Psoas muscle (tissue), 8 donors: ENCODE measurements at places on chromosomes 5 and 9. TPM values are rescaled to one million over a fixed set of nuclear protein-coding genes. Genes with fewer than 3 reads are reported as not detected.

DNA sequence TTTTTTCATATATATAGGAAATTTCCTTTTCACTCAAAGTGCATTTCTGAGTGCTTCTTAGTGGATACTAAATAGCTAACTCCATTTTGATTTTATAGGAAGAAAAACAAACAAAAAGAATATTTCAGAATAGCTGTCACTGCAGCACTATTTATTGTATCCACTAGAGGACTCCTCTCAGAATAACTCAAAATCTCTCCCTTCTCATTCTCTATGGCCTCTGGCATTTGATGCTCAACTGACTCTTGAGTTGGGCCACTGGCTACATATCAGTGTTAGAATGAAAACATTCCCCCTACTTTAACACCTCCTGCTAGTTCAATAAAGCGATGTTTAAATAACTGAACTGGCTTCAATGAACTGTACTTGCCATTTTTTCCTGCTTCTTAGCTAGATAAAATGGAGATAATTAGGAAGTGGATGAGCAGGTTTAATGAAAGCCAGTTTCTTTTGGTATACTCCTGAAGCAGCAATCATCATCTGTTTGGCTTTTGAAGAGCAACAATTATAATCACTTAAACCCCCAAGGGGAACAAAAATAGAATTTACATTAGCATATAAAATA is 16.6 kb upstream of the ELAVL2 start:
- H3K36me3 ChIP-seq: no peaks in the 10 kb centered on the region
- H3K27me3 ChIP-seq: no peaks in the 10 kb centered on the region
- H3K4me3 ChIP-seq: no peak overlapping the region
- DNase-seq: no peak

OR1Q1 gene
- total RNA-seq: not detected

CXCL14 gene
- 2.6 TPM for total RNA-seq

DNA sequence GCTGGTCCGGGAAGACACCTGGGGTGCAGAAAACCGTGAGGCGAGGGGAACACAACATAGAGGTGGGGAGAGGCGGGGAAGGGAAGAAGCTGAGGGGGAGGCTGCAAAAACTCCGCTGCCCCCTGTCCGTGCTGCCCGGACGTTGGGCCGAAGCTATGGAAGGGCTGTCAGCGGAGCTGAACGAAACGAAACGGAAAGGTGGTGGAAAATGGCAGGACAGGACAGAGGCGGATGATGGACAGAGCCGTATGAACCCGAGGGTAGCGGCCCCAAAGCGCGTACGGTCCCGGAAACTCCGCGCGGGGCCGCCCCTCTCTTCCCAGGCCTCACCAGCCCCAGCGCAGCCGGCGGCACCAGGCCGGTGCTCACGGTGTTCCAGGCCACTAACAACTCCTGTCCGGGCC is 272 bp downstream of the ANAPC2 start:
- H3K27ac ChIP-seq: peak overlapping the region; percentile 97
- H3K36me3 ChIP-seq: peaks cover 59% of the 10 kb centered on the region
- no peaks in the 10 kb centered on the region for H3K27me3 ChIP-seq
- H3K4me3 ChIP-seq: peak overlapping the region; percentile 93
- DNase-seq: no peak
- peaks cover 43% of the 10 kb centered on the region for H3K4me1 ChIP-seq

- no peaks in the 10 kb centered on the region for H3K36me3 ChIP-seq
- peak overlapping the region; percentile 33 for H3K27ac ChIP-seq
- no peaks in the 10 kb centered on the region for H3K27me3 ChIP-seq
Observed at GRCh38 chr9:85716031-85716877, 25.5 kb downstream of the AGTPBP1 start.

NUTM2F gene
- total RNA-seq: not detected

DNA sequence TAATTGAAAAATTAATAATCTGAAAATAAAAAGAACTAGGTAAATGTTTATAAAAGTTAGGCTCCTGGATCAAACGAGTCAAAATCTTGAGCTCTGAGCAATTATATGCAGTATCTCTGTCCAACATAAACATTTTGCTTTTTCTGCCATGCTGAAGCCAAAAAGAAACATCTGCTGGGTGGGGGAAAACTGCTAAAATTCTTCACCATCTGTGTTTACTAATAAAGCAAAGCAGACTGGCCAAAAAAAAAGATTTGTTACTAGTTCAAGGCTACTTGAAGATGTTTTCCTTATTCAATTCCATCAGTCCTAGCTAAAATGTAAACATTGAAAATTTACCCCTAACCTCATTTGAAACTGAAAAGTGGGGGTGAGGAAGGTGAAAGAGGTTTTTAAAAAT is 29.7 kb downstream of the GTF3C4 start:
- H3K36me3 ChIP-seq: no peaks in the 10 kb centered on the region
- H3K4me3 ChIP-seq: no peak overlapping the region
- no peaks in the 10 kb centered on the region for H3K4me1 ChIP-seq
- DNase-seq: no peak

DNA sequence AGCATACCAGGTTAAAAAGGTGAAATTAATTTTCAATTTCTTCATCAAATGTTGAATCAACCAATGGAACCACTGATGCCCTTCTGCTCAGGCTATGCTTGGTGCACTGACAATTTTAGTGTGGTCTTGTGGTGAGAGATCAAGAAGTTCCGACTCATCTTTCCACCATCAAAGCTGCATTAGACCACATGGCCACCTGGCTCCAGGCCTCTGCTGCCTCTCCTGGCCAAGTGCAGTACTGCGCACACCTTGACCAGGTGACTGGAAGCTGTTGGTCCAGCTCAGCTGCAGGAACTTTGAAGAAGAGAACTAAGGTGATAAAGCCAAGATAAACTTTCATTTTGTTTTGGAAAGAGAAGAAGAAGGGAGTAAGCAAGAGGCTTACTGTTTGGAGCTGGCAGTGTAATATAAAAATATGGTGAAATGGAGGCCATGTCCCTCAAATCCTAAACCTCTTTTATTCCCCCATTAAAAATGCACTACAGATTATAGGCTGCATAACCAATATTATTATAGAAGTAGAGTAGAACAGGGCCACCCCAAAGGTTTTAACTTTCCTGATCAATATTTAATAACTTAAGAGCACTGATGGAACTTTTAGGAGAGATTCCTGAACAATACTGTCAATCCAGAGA is 315.5 kb upstream of the C9orf72 start:
- no peaks in the 10 kb centered on the region for H3K36me3 ChIP-seq
- H3K27ac ChIP-seq: no peak overlapping the region
- DNase-seq: no peak
- H3K4me3 ChIP-seq: no peak overlapping the region
- no peaks in the 10 kb centered on the region for H3K27me3 ChIP-seq
- no peaks in the 10 kb centered on the region for H3K4me1 ChIP-seq

DNA sequence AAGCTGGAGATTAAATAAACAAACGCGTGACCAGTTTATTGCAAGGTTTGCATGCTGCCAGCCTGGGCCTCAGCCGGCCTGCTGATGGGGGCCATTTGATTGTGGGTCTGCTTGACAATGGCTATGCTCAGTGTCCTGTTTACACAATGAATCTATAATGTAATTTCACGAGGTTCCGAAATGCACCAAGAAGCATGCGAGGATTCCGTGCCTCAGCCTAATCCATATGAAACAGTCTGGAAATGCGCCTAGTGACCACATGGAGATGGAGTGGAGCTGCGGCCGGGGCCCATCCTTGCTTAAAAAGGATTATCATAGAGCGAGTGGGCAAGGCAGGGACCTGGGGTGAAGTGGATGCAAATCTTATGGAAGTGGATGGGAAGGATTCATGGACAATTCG is 382.4 kb downstream of the CDK5RAP2 start:
- no peaks in the 10 kb centered on the region for H3K4me1 ChIP-seq
- H3K4me3 ChIP-seq: no peak overlapping the region
- H3K27ac ChIP-seq: no peak overlapping the region
- H3K27me3 ChIP-seq: no peaks in the 10 kb centered on the region

GRCh38 chr5:118832974-118833373 is 155.4 kb downstream of the DTWD2 start:
- no peaks in the 10 kb centered on the region for H3K27me3 ChIP-seq
- H3K36me3 ChIP-seq: no peaks in the 10 kb centered on the region
- no peak overlapping the region for H3K4me3 ChIP-seq
- no peaks in the 10 kb centered on the region for H3K4me1 ChIP-seq
- no peak overlapping the region for H3K27ac ChIP-seq

DDX46 gene
- total RNA-seq: 48.7 TPM

GRCh38 chr9:98429613-98430012 is 174.2 kb upstream of the TBC1D2 start:
- no peaks in the 10 kb centered on the region for H3K4me1 ChIP-seq
- H3K27me3 ChIP-seq: no peaks in the 10 kb centered on the region
- H3K27ac ChIP-seq: no peak overlapping the region
- H3K4me3 ChIP-seq: no peak overlapping the region
- H3K36me3 ChIP-seq: no peaks in the 10 kb centered on the region

NSG2 gene
- total RNA-seq: not detected

ARHGEF37 gene
- 29.3 TPM for total RNA-seq

- DNase-seq: no peak
- no peak overlapping the region for H3K4me3 ChIP-seq
- H3K27ac ChIP-seq: no peak overlapping the region
- no peaks in the 10 kb centered on the region for H3K4me1 ChIP-seq
- H3K27me3 ChIP-seq: no peaks in the 10 kb centered on the region
- H3K36me3 ChIP-seq: no peaks in the 10 kb centered on the region
Observed at GRCh38 chr5:82259172-82259800, 18.9 kb downstream of the RPS23 start.

DNA sequence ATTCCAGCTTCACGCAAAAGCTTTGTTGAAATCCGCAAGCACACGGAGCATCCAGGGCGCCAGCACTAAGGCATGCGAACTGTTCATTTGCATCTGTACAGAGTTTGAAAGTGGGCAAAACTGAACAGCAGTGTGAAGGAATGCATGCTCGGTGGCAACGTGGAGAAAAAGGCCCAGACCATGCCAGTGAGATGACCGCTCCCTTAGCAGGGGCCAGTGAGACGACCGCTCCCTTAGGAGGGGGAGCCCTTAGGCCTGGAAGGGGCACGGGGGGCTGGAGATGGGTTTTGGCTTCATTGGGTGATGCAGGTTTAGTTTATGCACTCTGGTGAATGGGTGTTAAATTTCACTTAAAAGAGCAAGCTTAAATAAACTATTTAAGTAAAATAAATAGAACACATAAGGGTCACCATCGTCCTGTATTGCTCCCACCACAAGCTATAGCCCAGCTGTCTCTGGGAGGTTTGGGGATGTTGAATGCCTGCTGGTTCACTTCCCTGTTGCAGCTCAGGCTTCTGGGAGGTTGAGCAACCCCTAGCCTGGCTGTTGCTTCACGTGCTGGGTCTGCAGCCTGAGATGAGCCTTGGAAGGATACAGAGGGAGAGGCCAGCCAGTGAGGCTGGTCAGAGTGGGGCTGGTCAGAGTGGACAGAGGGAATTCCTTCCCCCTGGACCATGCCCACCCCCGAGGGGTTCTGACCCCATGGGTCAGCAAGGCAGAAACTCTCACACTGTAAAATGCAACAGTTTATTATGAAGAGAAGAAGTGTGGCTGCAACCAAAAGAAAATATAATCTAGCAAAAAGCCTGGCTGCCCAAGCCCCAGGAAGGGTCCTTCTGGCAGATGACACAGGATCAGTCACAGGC is 4.6 kb upstream of the FCN1 start:
- H3K27me3 ChIP-seq: peaks cover 26% of the 10 kb centered on the region
- H3K4me3 ChIP-seq: no peak overlapping the region
- H3K27ac ChIP-seq: no peak overlapping the region

- H3K36me3 ChIP-seq: no peaks in the 10 kb centered on the region
- no peak for DNase-seq
- peaks cover 77% of the 10 kb centered on the region for H3K4me1 ChIP-seq
- H3K27ac ChIP-seq: peak overlapping the region; percentile 96
- H3K27me3 ChIP-seq: no peaks in the 10 kb centered on the region
Observed at GRCh38 chr5:149452007-149452664, 73.0 kb upstream of the IL17B start.

SMIM33 gene
- total RNA-seq: not detected

PRSS3 gene
- not detected for total RNA-seq

PCDHGB7 gene
- 3.8 TPM for total RNA-seq

GRCh38 chr5:11415751-11416150 is 488.5 kb downstream of the CTNND2 start:
- no peak for DNase-seq
- H3K27ac ChIP-seq: no peak overlapping the region
- H3K27me3 ChIP-seq: no peaks in the 10 kb centered on the region
- no peaks in the 10 kb centered on the region for H3K36me3 ChIP-seq

GRCh38 chr5:154648706-154649105 is 106.5 kb upstream of the LARP1 start:
- H3K27me3 ChIP-seq: no peaks in the 10 kb centered on the region
- no peak for DNase-seq
- peaks cover 10% of the 10 kb centered on the region for H3K4me1 ChIP-seq
- H3K36me3 ChIP-seq: no peaks in the 10 kb centered on the region

GRCh38 chr5:100900142-100900795 is 2.8 kb downstream of the ST8SIA4 start:
- DNase-seq: peak; percentile 27
- no peaks in the 10 kb centered on the region for H3K36me3 ChIP-seq
- peak overlapping the region; percentile 66 for H3K4me3 ChIP-seq
- H3K4me1 ChIP-seq: no peaks in the 10 kb centered on the region
- peak overlapping the region; percentile 46 for H3K27ac ChIP-seq

DNA sequence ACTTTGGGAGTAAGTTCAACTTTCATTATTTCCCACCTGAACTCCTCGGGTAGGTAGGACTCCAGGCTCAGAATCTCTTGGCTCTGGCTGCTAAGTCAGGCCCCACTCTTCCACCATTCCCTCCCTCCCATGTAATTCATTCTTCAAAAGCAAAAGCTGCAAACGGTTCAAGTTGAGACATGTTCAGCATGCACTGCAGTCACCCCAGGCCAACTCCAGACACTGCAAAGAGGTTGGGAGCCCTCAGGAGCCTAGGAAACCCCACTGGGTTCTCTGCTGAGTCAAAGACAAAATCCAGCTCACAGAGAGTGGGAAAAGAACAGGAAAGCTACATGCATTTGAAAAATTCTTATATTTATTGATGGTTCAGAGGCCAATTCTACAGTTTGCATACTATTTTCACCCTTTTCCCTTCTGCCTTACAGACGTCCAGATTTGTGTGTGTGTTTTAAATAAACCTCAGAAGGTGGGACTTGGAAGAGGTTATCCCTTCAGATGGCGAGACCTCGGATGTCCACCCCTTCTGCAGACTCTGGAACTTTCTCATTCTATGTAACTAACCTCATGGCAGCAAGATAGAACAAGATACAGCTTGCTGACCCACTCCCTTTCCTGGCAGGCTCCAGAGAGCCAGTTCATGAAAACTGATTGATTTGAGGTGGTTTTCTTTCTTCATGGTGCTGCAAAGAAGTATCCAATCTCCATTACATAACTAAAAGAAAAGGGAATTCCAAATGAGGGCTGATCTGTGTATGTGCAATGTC is 65.7 kb upstream of the EQTN start:
- H3K4me3 ChIP-seq: no peak overlapping the region
- H3K36me3 ChIP-seq: peaks cover 5% of the 10 kb centered on the region
- no peaks in the 10 kb centered on the region for H3K27me3 ChIP-seq
- no peak overlapping the region for H3K27ac ChIP-seq
- no peak for DNase-seq

DNA sequence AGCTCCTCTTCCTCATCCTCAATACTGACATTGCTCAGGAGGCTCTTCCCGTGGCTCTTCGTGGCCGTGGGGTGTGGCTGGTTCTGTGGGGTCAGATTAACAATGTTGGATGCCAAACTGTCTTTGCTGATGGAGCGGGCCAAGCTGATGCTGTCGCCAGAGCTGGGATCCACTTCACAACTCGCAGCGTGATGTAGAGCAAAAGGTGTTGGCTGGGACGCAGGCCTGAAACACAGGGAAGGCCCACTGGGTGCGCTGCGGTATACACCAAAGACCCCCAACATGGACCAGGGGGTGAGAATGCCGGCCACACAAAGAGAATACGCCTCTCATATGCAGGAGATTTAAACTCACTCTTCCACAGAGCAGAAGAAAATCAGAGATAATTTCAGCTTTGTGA is 84.3 kb downstream of the CAMSAP1 start:
- no peak for DNase-seq
- H3K4me1 ChIP-seq: no peaks in the 10 kb centered on the region
- H3K27me3 ChIP-seq: no peaks in the 10 kb centered on the region
- H3K27ac ChIP-seq: no peak overlapping the region
- no peak overlapping the region for H3K4me3 ChIP-seq
- peaks cover 81% of the 10 kb centered on the region for H3K36me3 ChIP-seq

ZFR gene
- 70.5 TPM for total RNA-seq

CDKN2B-AS1 gene
- total RNA-seq: not detected
